ENCODE measurements at places on chromosomes 16 and 17.

- no peak for DNase-seq
Measured at GRCh38 chr16:53126390-53126789, 71.6 kb downstream of the CHD9 start.

GRCh38 chr17:74443516-74444296 is 11.8 kb downstream of the GPRC5C start:
- DNase-seq: no peak

- no peak for DNase-seq
Measured at GRCh38 chr16:11372829-11373306, 27.6 kb downstream of the RMI2 start.

- no peak for DNase-seq
Measured at GRCh38 chr17:39738568-39738901, 797 bp downstream of the GRB7 start.

- DNase-seq: no peak
Measured at GRCh38 chr16:57169327-57169726, 16.5 kb downstream of the PSME3IP1 start.

GRCh38 chr17:77444984-77445759 is 304.4 kb downstream of the SEC14L1 start:
- peak; percentile 93 for DNase-seq
